ENCODE measurements at places on chromosomes 5 and 9.
A peak's percentile ranks its signal among the peaks of the same experiment; 100 is the strongest.

- no peak for ATAC-seq
These were observed 27.8 kb upstream of the LARP1 start for GRCh38 chr5:154727361-154727760.

- ATAC-seq, result no peak
These were observed 47.1 kb upstream of the NFIB start for GRCh38 chr9:14361074-14361473.

- ATAC-seq, result peak; percentile 92
These were observed 9.0 kb downstream of the RGS14 start for GRCh38 chr5:177366528-177367322.

DNA sequence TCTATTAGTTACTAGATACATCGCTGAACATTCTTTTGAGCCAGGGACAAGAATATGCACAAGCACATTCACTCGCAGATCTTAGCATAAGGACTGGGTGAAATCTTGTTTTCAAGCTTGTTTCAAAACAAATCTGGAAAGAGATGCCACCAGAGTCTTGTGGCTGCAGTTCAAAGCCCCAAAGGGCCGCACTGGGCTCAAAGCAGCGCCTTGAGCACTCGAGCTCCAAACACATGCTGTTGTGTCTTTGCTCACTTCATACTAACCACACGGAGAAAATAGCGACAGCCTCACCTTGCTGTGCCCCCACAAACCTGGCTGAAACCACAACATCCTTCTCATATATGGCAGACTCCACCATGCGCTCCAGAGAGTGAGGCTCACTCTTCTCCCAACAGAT lies 34.2 kb upstream of the IL7R start:
- no peak for ATAC-seq

GRCh38 chr5:137665678-137666460 lies 70.0 kb downstream of the KLHL3 start:
- ATAC-seq, result no peak

DNA sequence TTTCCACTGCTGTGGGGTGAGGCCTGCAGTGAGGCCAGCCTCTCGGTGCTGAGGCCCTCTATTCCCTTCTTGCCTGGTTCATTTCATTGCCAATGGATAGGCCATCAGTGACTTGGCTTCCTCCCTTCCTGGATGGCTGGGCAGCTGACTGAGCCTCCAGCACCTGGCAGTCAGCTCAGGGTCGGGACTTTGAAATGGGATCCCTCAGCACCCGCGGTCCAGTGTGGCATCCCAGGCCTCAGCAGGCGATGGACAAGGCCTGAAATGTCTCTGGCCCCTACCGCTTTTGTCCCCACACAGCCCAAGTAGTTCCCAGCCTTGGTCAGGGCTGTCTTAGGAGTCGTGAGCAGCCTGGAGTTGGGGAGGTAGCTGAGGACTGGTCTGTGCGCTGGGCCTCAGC lies 17.2 kb downstream of the NDST1 start:
- no peak for ATAC-seq

- ATAC-seq, result no peak
These were observed 81.3 kb downstream of the PPARGC1B start for GRCh38 chr5:149811453-149811852.

GRCh38 chr9:9764821-9765220 lies 848.0 kb downstream of the PTPRD start:
- no peak for ATAC-seq

GRCh38 chr5:149810856-149811255 lies 80.7 kb downstream of the PPARGC1B start:
- no peak for ATAC-seq

DNA sequence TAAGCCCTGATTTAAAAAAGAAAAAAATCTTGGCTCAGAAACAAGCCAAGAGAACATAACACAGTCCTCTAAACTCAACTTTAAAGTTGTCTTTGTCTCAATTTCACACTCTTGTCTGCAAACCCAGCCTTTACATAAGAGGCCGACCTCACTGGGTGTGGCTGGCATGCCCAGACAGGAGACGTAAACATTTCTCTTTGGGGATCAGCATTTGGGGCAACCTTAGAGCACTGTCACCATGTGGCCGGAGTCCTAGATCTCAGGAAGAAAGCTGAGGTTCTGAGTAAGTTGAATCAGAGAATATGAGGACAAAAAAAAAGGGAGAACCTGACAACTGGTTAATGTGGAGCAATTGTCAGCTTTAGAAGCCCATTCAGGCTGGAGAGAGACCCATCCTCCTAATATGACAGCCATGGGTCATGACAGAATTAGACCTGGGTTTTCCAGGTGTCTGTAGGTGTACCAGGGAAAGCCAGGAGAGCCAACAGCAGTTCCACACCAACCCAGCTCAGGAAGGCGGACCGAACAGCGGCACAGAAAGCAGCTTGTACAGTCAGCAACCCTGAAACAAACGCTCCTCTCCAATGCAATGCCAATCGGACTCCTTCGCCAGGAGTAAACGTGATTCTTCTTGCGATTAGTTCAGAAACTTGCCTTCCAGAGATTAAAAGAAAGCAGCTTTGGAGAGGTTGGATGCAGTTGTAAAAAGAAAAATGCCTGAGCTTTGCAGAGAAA lies 97.9 kb upstream of the MAP3K1 start:
- no peak for ATAC-seq

GRCh38 chr9:15298362-15298761 lies 8.7 kb downstream of the TTC39B start:
- ATAC-seq, result no peak

DNA sequence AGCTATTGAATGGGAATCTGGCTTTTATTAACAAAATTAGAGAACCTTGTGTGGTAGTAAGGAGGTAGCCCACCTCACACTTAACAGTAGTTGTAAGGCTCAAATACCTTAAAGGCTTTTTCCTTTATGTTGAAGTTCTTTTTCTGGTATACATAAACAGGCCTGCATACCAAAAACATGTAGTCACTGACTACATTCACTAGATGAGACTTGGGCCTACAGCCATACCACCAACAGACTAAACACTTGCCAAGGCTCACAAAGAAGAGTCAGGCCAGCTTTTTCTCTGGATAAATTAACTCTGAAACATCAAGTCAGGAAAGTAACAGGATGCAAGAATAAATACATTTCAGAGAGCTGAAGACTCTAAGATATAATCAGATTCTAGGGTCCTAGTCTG lies 78.6 kb upstream of the MPDZ start:
- ATAC-seq, result no peak

GRCh38 chr9:129221979-129222635 lies 44.0 kb upstream of the IER5L start:
- ATAC-seq, result no peak

- no peak for ATAC-seq
These were observed 84.7 kb downstream of the HSD17B3 start for GRCh38 chr9:96217294-96217707.

DNA sequence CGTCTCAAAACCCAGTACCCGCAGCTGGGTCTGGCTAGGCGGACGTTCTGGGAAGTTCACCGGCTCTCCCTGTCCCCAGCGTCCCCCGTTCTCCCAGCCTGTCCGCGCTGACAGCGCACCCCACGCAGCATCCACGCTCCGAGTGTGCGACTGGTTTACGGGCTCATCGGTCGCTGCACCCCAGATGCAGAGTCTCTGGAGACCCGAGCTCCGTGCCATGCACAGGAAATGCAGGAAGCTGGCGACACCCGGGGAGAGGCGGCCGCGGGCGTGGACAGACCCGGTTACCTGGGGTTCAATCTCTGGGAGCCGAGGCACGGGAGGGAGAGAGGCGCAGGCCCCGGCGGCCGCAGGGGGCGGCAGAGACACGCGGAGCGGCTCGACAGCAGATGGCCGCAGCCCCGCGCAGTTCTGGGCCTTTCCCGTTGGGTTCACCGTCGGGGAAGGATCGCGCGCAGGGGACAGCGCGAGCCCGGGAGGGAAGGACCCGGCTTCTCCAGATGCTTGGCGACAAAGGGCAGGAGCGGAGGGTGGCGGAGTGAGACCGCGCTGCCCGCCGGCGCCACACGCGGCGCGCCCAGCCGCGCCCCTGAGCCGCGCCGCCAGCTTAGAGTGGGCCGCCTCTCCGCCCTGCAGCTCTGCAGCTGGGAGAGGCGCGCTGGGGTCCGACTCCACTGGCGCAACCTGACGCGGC lies 558 bp downstream of the SHROOM1 start:
- ATAC-seq, result peak; percentile 90

DNA sequence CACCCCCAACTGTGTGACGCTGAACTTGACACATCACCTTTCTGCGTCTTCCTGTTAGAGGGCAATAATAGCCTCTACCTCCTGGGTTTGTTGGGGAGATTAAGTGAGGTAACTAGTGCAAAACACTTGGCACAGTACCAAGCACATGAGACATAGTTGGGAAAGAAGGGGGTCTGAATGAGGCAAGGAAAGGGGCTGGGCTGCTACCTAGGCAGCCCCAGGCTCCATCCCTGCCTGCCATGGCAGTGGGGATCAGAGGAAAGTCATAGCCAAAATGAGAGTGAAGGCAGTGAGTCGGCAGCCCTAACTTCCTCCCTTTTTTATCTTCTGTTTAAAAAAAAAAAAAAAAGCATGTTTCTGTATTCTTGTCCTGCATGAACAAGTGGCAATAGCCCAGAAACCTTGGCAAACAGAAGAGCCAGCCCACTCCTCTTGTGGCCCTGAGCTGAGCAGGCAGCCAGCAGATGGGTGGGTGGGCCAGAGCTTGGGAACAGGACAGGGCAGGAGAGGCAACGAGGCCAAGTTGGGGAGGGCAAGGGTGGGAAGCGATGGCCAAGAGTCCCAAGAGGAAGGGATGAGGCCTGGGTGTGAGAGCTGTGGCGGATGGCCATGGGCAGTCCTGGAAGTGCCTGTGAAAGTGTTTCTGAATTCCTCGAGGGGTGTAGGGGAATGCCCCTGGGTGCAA lies 11.4 kb downstream of the CAMK2A start:
- no peak for ATAC-seq

Measured in gastroesophageal sphincter (tissue), 4 donors.